ENCODE measurements at places on chromosomes 13 and 19.
A peak's percentile ranks its signal among the peaks of the same experiment; 100 is the strongest.

DNA sequence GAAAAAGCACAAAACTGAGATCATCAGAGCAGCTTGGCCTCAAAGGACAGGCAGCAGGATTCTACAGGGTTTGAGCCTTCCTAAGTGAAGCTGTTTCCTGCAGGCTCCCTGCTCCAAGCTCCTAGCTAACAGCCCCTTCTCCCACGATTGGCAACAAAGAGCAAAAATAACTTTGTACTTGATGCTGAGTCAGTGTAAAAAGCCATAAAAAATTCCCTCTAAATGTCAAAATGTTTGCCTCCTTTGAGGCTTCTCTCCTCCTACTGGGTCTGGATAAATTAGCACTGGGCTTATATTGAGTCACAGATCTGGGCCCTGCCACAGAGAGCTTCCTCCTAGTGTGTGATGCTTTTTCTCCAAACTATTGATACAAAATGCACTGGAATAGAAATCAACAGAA, 153.3 kb downstream of the TNFRSF19 start:
- no peak for DNase-seq

GRCh38 chr19:57034544-57034943, 85.2 kb upstream of the USP29 start:
- no peak for DNase-seq

DNA sequence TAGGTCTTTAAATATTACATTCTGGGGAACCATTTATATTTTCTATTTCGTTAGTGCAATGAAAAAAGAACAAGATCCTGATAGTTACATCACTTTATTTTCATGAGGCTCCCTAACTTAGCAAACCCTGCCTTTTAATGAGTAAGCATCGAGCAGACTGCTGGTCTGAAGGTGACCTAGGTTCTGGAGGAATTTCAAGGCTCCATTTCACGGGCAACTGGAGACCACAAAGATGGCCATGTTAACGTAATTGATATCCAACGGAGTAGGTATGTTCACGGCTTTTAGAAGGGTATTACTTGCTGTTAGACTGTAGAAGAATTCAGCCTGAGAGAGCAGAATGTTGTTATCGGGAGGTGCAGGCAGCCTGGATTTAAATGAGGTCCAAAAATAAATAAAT, 1597.6 kb downstream of the EFNB2 start:
- no peak for DNase-seq

DNA sequence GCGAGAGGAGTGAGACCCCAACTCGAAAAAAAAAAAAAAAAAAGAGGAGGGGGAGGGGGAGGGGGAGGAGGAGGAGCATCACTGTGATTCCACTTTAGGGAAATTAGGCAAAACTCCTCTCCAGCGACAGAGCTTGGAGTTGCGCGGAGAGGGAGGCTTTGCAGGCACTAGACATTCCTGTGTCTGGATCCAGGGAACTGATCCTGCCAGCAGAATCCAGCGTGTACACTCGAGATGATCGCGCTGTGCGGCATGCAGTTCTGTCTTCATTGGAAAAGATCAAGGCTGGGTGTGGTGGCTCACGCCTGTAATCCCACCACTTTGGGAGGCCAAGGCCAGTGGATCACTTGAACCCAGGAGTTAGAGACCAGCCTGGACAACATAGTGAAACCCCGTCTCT, 29.6 kb upstream of the KLF2 start:
- no peak for DNase-seq

DNA sequence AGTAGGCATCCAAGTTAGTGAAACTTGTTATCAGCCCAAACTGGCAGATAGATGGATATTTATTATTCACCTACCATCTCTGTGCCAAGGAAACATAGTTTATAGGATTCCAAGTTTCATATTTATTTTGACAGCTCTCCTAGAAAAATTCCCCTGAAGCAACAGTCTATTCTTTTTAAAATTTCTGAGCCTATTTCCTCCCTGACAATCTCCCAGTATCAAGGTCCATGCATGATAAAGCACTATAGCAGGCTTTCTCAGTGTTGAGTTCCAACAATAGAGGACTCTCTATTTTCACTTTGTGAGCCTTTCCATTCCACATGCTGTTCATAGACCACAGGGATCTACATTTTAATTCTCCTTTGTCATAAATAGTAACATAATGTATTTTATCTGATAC, 312.6 kb downstream of the SLITRK6 start:
- DNase-seq, result no peak

GRCh38 chr19:9324584-9324962, 594 bp downstream of the ZNF559 start:
- DNase-seq, result no peak

DNA sequence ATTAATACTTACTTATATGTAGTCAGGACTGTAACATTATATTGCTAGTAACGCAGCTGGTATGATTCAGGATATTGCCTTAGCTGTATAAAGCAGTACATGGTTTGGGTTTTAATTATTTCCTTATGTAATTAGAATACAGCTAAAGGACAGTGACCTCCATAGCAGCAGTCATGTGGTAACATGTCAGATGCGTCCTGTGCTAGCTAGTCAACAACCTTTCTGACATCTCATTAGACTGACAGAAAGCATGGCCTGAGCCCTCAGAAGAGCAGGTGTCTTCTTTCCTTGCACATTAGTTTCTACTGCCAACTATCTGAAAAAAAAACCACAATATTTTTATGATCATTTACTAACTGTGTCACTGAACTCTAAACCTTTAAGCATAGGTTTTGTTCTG, 122.2 kb downstream of the MAB21L1 start:
- no peak for DNase-seq

GRCh38 chr19:52415711-52416110, 13.2 kb upstream of the ZNF534 start:
- DNase-seq, result no peak

- DNase-seq, result no peak
Observed at GRCh38 chr13:100789968-100790367, 115.4 kb upstream of the TMTC4 start.

- no peak for DNase-seq
Observed at GRCh38 chr13:27806744-27807387, 14.6 kb downstream of the GSX1 start.

GRCh38 chr19:495402-496111, 729 bp upstream of the MADCAM1 start:
- DNase-seq, result peak; percentile 55

DNA sequence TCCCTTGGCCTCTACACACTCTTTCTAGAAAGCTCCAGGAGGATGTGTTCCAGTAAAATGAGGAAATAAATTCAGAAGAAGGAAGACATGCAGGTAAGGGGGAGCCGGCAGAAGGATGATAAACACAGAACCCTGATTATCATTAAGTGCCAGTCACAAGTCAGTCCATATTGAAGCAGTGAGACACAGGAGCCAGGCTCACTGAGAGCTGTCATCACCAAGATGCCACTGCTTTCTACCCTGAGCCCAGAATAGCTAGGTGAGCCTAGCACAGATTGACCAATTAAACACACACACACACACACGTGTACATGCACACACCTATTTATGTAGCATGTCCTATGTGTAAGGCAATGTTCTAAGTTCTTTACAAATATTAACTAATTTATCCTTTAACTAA, 211.4 kb upstream of the IPO5 start:
- no peak for DNase-seq

DNA sequence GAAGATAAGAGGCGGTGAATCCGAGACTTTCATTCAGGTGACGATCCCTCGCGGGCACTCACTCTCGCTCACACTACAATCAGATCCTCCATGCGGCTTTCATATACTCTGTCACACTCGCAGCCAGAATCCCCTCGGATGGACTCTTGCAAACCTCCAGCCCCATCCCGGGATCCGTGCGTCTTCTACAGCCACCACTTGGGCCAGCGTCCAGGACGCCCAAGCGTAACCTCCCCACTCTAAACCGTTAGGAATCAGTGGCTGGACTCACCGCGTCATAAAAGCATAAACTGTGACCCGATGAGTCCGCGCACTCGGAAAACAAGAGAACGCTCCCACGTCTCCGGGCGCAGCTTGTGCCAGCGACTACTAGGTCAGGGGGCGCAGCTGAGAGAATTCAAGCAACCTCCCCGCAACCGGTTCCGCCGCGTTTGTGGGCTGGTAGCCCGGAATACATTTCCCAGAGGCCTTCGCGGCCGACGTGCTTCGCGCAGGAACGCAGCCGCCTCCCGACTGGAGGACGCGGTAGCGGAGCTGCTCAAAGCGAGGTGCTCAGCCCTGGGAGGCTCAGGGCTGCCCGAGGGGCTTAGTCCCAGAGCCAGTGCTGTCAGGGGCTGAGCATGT, 27.6 kb downstream of the ZNF607 start:
- peak; percentile 79 for DNase-seq

- DNase-seq, result no peak
Observed at GRCh38 chr13:101447852-101448251, 4.6 kb upstream of the ITGBL1 start.

DNA sequence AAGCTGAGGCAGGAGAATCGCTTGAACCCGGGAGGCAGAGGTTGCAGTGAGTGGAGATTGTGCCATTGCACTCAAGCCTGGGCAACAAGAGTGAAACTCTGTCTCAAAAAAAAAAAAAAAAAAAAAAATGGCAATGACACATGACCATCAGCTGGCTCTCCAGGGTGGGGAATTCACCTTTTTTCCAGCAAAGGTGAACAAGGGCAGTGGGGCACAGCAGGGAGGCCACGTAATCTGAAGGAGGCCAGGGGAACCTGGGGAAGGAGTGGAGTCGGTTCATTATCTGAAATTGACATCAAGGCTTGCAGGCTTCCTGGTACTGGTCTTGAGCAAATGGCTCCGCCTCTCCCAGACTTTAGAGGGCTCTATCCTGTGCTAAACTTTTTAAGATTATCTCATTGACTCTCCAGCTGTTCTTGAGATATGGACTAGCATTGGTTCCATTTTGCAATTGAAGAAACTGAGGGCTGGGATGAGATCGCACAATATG, 28.1 kb downstream of the KEAP1 start:
- DNase-seq, result no peak

DNA sequence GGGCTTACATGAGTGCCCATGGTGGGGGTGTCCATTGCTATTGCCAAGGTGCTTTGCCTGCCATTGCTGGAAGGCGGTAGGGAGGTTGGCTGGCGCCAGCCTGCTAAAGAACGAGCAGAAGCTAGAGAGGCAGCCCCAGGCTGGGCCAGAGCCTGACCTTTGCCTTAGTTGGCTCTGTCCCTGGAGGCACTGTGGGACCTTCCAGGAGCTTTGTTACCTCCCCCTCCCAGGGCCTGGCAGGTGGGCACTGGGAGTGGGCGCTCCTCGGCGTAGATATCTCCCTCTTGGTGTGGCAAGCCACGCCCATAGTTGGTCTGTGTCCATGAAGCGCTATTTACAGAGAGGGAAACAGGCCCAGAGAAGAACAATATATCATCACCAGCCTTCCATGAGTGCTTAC, 2.3 kb upstream of the SLC25A42 start:
- DNase-seq, result no peak

DNA sequence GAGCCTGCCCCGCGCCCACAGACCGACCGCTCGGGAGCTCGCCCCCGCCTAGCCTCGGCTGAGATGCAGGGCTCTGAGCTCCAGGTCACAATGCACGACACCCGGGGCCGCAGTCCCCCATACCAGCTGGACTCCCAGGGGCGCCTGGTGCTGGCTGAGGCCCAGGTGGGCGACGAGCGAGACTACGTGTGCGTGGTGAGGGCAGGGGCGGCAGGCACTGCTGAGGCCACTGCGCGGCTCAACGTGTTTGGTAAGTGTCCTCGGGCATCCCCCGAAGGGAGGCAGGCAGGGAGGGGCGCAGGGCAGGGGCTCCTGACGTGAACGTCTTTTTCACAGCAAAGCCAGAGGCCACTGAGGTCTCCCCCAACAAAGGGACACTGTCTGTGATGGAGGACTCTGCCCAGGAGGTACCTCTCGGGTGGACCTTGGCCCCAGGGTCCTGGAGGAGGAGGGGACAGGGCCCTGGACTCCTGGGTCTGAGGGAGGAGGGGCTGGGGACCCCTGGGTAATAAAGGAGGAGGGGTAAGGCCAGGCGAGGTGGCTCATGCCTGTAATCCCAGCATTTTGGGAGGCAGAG, 3.3 kb downstream of the BCAM start:
- no peak for DNase-seq

GRCh38 chr19:44617110-44617880, 3.9 kb downstream of the IGSF23 start:
- no peak for DNase-seq

GRCh38 chr13:49733181-49733951, 42.1 kb upstream of the EBPL start:
- DNase-seq, result no peak

DNA sequence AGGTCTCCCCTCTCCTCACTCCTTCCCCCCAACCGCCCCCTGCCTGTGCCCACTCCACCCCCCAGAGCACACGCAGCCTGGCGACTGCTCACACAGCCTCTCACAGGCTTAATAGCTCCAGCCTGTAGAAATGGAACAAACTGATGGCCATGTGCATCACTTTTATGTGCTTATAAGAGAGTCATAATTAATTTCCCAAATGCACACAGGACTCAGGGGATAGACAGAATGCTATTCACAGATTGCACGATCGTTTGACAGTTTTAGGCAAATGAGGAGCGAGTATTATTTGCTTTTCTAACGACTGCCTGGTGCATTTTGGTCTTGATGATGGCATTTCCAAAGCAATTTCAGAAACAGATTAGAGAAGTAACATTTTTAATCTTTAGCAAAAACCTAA, 97.7 kb upstream of the VSTM2B start:
- no peak for DNase-seq

- DNase-seq, result no peak
Observed at GRCh38 chr19:45250216-45250831, 747 bp upstream of the MARK4 start.

DNA sequence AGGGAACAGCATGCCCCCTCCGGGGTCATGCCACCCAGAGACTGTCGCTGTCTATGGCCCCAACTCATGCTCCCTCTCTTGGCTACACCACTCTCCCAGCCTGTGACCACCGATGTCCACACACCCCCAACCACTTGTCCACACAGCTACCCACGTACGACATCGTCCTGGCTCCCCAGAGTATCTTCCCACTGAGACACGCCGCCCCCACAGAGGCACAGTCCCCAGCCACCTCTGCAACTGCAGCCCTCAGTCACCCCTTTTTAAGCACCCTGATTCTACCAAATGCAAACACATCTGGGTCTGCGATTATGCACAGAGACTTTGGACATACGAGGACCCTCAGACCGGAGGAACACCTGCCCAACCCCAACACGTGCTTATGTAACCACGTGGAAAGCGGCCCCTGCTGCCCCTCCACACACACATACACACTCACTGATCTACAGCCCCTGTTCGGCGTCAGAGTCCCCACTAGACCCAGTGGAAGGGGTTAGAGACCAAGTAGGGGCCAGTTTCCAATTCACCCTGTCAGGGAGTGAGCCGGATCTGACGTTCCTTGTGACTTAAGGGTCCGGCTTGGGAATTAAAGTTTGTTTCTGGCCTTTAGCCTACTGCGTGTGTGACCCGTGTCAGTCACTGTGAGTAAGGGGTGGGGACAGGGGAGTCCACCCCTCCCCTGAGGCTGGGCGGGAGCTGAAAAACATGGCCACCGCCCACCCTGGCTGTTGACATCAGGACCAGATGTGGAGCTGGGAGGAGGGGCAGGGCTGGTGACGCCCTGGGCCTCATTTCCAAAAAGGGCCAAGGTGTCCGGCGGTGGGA, 11.9 kb upstream of the AXL start:
- DNase-seq, result no peak

DNA sequence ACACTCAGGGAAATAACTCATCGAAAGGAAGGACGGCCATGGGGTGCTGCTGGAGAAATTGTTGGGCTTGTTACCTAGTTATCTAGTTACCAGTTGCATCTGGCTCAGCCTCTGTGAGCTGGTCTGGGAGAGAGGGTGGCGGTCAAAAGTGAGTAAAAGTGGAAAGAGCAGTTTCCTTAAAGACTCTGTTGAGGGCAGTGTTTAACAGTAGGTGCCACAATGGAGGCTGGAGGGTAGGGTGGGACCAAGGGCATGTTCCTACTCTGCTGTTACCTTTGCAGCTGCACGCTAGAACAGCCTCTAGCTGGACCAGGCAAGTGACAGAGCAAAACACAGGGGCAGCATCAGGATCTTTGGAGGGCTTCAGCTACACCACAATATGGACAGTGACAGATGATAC, 228.8 kb upstream of the STARD13 start:
- no peak for DNase-seq

Measured in activated T-cell treated with anti-CD3 and anti-CD28 coated beads, Interleukin-2, amount 50 U/mL, for 72 hours (primary cell).